ENCODE measurements at places on chromosomes 2 and 18. TPM values are rescaled to one million over a fixed set of nuclear protein-coding genes. Genes with fewer than 3 reads are reported as not detected.
A peak's percentile ranks its signal among the peaks of the same experiment; 100 is the strongest.

The CXCR2 gene
- total RNA-seq: not detected

The SPATA3 gene
- total RNA-seq: not detected

The LBX2 gene
- 9.3 TPM for total RNA-seq

The CASP8 gene
- 5.0 TPM for total RNA-seq

The CSRNP3 gene
- 10.7 TPM for total RNA-seq

The POTEE gene
- 3.3 TPM for total RNA-seq

GRCh38 chr2:173884025-173884802 lies 81.0 kb downstream of the SP3 start:
- H3K27ac ChIP-seq: no peak overlapping the region
- DNase-seq: no peak
- H3K27me3 ChIP-seq: peaks cover 17% of the 10 kb centered on the region
- H3K4me1 ChIP-seq: no peaks in the 10 kb centered on the region
- no peak overlapping the region for H3K4me3 ChIP-seq

GRCh38 chr18:37317486-37317885 lies 248.1 kb downstream of the CELF4 start:
- no peak for DNase-seq
- no peak overlapping the region for H3K4me3 ChIP-seq
- H3K27me3 ChIP-seq: peaks cover 9% of the 10 kb centered on the region
- no peaks in the 10 kb centered on the region for H3K4me1 ChIP-seq

- DNase-seq: no peak
- H3K4me3 ChIP-seq: no peak overlapping the region
- no peak overlapping the region for H3K27ac ChIP-seq
- peaks cover 4% of the 10 kb centered on the region for H3K4me1 ChIP-seq
- H3K36me3 ChIP-seq: no peaks in the 10 kb centered on the region
- peaks cover 3% of the 10 kb centered on the region for H3K27me3 ChIP-seq
Measured at GRCh38 chr2:109662889-109663288, 48.7 kb downstream of the SOWAHC start.

- H3K4me1 ChIP-seq: peaks cover 1% of the 10 kb centered on the region
- H3K4me3 ChIP-seq: peak within 1 kb of the TSS; percentile 40
- H3K36me3 ChIP-seq: peaks cover 1% of the 10 kb centered on the region
- no peak within 1 kb of the TSS for H3K27ac ChIP-seq
- no peak for DNase-seq
- H3K27me3 ChIP-seq: peaks cover 82% of the 10 kb centered on the region
Measured at GRCh38 chr2:218880102-218880858, at the start of gene WNT10A. WNT10A (plus strand) TSS chr2:218880852; CDS start chr2:218880996, 144 bp downstream.

- H3K4me3 ChIP-seq: no peak overlapping the region
- no peak overlapping the region for H3K27ac ChIP-seq
- no peak for DNase-seq
- H3K36me3 ChIP-seq: peaks cover 9% of the 10 kb centered on the region
- H3K4me1 ChIP-seq: peaks cover 2% of the 10 kb centered on the region
Measured at GRCh38 chr2:44553456-44553855, 191.7 kb downstream of the CAMKMT start.

- no peak overlapping the region for H3K27ac ChIP-seq
- no peaks in the 10 kb centered on the region for H3K36me3 ChIP-seq
- no peak for DNase-seq
- H3K4me3 ChIP-seq: no peak overlapping the region
- peaks cover 62% of the 10 kb centered on the region for H3K4me1 ChIP-seq
Measured at GRCh38 chr2:55009277-55010060, 40.8 kb downstream of the RTN4 start.

- peaks cover 25% of the 10 kb centered on the region for H3K4me1 ChIP-seq
- DNase-seq: no peak
- no peak overlapping the region for H3K4me3 ChIP-seq
- no peaks in the 10 kb centered on the region for H3K36me3 ChIP-seq
- no peaks in the 10 kb centered on the region for H3K27me3 ChIP-seq
Measured at GRCh38 chr2:191691016-191691735, 13.2 kb downstream of the NABP1 start.

GRCh38 chr18:8283891-8284585 lies 325.2 kb upstream of the RAB12 start:
- no peaks in the 10 kb centered on the region for H3K27me3 ChIP-seq
- DNase-seq: no peak
- H3K36me3 ChIP-seq: no peaks in the 10 kb centered on the region
- H3K27ac ChIP-seq: no peak overlapping the region
- H3K4me1 ChIP-seq: no peaks in the 10 kb centered on the region

DNA sequence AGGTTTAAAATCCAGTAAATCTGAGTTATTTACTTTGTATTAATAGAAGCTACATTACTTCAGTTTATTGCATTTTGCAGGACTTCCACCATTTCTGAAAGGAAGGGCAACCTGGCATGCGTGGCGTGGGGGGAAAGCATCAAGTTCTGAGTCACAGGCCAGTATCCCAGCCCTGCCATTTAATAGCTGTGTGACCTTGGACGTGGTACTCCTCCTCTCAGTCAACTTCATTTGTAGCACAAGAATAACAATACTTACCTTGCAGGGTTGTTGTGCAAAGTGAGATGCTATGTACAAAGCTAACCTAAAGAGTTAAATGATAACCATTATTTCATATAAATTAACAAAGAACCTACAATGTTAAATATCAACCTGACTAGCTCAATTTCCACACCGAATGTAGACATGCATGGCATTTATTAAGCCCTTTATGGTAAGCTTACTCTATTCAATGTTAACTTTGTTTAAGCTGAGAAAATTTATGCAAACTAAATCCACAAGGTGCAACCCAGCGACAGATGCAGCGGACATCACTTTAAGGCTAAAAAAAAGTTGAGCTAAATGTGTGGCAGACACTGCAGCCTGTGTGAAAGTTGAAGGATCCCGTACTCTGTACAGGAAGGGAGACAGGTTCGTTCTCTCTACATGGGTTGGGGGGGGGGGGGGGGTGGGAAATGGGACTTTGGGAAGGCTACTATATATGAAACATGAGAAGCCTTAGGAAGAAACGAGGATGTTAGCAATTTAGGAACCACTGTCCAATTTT lies 17.2 kb upstream of the STPG4 start:
- H3K4me1 ChIP-seq: peaks cover 60% of the 10 kb centered on the region
- H3K4me3 ChIP-seq: peak overlapping the region; percentile 53
- no peak for DNase-seq
- peaks cover 14% of the 10 kb centered on the region for H3K36me3 ChIP-seq
- H3K27ac ChIP-seq: peak overlapping the region; percentile 37

- no peak overlapping the region for H3K27ac ChIP-seq
- H3K27me3 ChIP-seq: peaks cover 13% of the 10 kb centered on the region
- no peak overlapping the region for H3K4me3 ChIP-seq
- no peaks in the 10 kb centered on the region for H3K36me3 ChIP-seq
- no peak for DNase-seq
Measured at GRCh38 chr2:102273619-102274211, 37.6 kb upstream of the IL1RL1 start.

DNA sequence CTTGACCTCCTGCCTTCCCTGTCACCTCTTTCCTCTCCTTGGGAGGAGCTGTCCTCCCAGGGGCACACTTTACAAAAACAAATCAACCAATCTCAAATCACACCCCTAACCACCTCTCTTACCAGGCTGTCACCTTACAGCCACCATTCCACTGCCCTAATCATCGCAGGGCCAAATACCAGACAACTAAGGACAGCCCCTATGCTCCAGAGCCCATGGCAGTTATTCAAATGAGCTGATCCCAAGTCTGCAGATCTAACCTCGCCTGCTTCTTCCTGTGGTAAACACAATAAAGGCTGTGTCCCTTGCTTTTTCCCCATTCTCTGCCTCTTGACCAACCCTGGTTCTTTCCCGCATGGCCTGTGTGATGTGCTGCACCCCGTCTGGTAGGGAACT lies 154.2 kb upstream of the CNTNAP5 start:
- no peaks in the 10 kb centered on the region for H3K36me3 ChIP-seq
- H3K4me3 ChIP-seq: no peak overlapping the region
- no peak overlapping the region for H3K27ac ChIP-seq

GRCh38 chr2:112141626-112142007 lies 3.4 kb downstream of the FBLN7 start:
- H3K27me3 ChIP-seq: peaks cover 19% of the 10 kb centered on the region
- H3K27ac ChIP-seq: peak overlapping the region; percentile 46
- H3K36me3 ChIP-seq: peaks cover 2% of the 10 kb centered on the region
- peaks cover 4% of the 10 kb centered on the region for H3K4me1 ChIP-seq
- DNase-seq: no peak

GRCh38 chr18:62105376-62105775 lies 81.5 kb downstream of the PIGN start:
- no peak overlapping the region for H3K27ac ChIP-seq
- no peaks in the 10 kb centered on the region for H3K27me3 ChIP-seq
- peaks cover 8% of the 10 kb centered on the region for H3K36me3 ChIP-seq

Data from progenitor cell of endocrine pancreas (in vitro differentiated cells).